AG08395 (cell line): ENCODE measurements at places on chromosomes 13 and 19.

DNA sequence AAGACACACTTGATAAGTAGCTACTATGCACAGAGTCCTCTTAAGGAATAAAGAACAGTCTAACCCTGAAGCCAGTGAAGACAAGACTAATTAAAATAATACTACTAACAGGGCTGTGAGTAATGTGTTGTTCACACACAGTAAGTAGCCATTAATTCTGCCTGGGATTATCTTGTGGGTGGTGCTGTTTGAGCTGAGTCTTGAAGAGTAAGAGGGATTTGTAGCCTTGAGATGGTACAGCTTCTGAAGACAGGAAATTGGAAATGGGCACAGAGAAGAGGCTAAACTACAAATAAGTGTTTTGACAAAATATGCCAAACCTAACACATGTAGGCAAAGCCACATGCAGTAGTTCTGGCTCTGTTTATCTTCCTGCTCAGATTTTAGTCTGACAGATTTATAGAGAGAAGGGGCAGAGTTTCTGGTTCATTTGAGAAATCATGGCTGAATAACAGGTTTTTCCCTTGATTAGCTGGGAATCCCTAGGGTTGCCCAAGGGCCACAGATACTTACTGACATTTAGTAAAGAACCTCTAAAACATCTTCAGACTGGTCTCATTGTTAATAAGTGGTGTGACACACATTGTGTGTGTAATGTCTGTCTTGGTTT, 38.0 kb downstream of the ITGBL1 start:
- no peak for DNase-seq

DNA sequence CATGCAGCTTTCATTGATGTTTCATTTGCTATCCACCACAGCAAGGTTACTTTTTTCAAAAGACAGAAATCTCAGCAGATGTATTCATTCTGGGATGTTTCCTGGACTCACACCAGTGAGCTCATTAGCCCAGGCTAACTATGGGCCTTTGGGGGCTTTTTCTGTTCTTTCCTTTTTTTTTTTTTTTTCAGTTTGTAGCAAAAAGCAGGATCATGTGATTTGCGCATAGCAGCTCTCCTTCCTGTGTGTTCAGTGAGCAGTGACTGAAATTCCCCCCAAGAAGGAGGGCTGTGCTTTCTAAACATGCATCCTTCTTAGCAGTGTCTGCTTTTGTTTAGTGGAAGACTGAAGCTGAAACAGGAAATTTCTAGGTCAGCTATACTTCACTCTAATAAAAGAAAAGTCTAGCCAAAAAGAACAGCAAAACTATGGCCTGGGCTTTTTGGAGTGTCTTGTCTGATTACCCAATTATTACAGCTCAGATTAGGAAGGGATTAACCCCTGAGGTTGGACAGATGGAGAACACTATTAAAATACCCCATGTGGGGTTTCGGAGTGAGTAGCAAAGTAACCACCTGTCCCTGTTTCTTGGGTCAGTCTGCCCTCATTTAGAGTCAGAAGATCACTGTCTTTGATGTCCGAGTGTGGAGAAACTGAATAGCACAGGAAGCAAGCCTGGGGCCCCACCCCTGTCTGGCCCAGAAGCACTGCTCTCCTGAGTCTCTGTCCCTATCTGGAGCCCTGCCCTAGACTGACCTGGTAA, 8.9 kb upstream of the AMER2 start:
- DNase-seq = no peak

GRCh38 chr13:37450276-37450675, 148.3 kb downstream of the POSTN start:
- DNase-seq = no peak

DNA sequence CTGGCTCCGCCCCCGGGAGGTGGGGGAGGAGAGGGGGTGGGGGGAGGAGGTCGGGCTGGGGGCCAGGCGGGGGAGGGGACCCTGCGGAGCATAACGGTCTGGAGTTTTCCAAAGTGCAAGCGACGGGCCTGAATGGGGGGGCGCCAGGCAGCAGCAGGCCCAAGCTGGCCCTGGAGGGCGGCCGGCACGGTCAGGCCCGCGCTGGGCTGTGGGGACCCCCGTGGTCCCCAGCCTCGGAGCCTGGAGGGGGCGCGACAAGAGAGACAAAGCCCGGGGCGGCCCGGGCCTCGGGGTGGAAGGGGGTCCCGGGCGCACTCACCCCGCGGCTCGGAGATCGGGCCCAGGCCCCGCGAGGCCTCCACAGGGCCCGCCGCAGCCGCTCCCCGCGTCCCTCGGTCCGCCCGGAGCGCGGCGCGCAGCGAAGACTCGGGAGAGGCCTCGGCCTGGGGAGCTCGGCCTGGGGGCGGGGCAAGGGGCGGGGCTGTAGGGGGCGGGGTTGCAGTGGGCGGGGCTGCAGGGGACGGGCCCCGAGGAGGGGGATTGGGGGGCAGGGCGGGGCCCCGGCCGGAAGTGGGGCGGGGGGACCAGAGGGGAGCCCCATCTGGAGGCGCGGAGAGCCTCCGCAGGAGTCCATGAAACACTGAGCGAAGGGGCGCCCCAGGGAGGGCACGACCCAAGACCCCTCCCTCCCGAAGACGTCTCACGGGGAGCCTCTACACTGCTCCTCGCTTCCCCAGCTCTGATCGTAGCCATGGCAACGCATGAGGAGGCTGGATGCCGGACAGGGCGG, 47.6 kb downstream of the PTPRS start:
- DNase-seq = peak; percentile 99

- DNase-seq = no peak
Observed at GRCh38 chr13:105982219-105982930, 553.1 kb downstream of the EFNB2 start.

DNA sequence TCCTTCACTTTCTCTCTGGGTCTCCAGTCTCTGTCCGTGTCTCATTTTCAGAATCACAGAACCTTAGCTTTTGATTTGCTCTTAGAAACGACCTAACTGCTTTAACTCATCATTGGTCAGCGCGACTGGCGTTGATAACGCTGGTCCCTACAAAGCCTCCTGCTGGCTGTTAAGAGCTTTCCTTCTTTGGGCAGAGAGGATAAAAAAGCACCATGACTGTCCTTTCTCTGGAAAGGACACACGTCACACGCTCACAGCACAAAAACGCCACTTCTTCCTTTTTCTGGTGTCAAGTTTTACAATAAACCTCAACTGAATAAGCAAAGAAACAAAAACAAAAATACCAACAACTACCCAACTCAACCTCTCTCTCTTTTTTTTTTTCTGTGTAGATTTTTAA, 1.7 kb upstream of the KLK12 start:
- DNase-seq = no peak

DNA sequence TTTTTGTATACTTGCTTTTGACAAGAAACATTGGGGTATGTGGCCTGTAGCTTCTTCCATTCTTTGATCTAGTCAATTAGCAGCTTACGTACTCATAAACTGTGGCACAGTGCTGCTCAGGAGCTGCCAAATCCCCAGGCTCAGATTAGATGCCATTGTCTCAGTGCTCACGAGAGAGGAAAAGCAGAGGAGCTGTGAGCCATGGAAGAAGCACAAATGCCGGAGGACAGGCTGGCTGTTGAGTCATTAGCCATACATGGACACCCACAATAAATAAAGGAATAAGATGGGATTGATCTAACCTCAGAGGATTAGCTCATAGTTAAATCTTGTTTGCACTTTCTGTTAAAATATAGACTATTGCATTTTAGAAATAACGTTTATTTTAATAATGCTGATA, 121.7 kb downstream of the POSTN start:
- peak; percentile 49 for DNase-seq

- DNase-seq = no peak
Observed at GRCh38 chr13:75836441-75836840, 200.3 kb downstream of the LMO7 start.

- no peak for DNase-seq
Observed at GRCh38 chr19:40466219-40466984, 399 bp upstream of the SPTBN4 start.

GRCh38 chr19:10074153-10074552, 12.0 kb upstream of the SHFL start:
- DNase-seq = peak; percentile 23
